ENCODE measurements at places on chromosomes 1 and 21.
A peak's percentile ranks its signal among the peaks of the same experiment; 100 is the strongest.

DNA sequence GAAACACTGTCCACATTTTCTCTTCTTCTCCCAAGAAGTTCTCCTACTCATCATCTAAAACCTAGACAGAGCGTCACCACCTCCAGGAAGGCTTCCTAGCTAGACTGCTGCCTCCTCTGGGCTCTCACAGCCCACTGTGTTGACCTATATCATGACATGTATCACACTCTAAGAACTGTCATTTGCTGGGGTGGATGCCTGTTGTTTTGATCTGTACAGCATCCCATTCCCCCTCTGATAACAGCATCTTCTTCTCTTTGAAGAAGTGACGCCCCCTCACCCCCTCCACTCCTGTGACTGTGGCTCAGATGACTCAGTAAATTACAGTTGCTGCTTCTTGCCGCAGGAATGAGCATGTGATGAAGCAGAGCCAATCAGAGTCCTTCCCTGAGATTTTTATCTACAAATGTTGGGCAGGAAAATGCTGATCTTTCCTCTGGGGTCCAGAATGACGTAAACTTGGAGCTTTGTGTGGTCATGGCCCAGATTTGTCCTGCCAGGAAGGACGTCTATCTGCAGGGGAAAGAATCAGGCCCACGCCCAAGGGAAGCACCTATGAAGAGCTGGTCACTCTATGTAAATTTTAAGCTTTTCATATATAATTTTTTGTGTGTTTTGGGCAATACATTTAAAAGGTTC, 28.0 kb upstream of the FOXO6 start:
- H3K4me3 ChIP-seq: no peak overlapping the region
- peaks cover 15% of the 10 kb centered on the region for H3K27me3 ChIP-seq
- no peaks in the 10 kb centered on the region for H3K36me3 ChIP-seq
- no peak overlapping the region for H3K27ac ChIP-seq
- H3K4me1 ChIP-seq: peaks cover 3% of the 10 kb centered on the region
- peak; percentile 9 for DNase-seq

- H3K36me3 ChIP-seq: no peaks in the 10 kb centered on the region
- peak; percentile 71 for DNase-seq
These were observed 24.8 kb upstream of the THEM4 start for GRCh38 chr1:151934048-151934493.

DNA sequence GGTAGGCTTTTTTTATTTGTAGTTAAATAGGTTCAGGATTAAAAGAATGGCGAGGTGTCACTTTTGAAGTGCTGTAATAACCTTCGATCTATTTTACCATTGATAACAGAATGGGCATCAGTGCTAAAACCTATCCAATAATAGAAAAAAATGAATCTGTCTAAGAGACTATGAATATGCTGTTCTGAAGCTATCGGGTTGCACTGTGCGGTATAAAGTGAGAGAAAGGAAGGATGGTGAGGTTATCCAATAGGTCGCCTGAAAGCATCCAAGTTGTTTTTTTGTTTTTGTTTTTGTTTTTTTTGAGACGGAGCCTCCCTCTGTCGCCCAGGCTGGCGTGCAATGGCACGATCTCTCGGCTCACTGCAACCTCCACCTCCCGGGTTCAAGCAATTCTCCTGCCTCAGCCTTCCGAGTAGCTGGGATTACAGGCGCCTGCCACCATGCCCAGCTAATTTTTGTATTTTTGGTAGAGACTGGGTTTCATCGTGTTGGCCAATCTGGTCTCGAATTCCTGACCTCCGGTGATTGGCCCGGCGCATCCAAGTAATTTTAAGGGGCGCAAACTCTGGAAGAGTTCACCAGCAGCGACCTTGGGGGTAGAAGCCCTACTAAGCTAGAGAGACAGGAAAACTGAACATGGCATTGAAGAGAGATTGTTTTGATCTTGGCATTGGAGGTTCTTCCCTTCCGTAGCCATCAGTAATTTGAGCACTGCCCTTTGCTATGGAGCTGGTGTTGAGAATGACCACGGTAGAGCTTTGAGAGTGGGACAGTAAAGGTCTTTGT, 8.7 kb upstream of the MDM4 start:
- H3K27me3 ChIP-seq: no peaks in the 10 kb centered on the region
- peaks cover 34% of the 10 kb centered on the region for H3K4me1 ChIP-seq
- no peaks in the 10 kb centered on the region for H3K36me3 ChIP-seq

DNA sequence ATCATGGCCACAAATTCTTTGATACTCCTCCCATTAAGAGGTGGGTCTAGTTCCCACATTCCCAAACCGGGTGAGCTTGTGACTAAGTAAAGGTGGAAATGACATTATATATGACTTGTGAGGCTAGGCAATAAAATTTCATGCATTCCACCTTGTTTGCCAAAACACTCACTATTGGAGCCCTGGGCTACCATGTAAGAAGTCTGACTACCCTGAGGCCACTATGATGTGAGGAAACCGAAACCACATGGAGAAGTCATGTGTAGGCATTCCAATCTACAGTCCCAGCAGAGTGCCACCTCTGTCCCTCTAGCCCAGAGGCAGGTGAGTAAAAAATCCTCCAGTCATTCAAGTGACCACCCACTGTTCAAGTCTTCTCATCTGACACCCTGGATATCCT, 17.9 kb upstream of the SMG7 start:
- no peak overlapping the region for H3K4me3 ChIP-seq
- no peaks in the 10 kb centered on the region for H3K36me3 ChIP-seq
- H3K27me3 ChIP-seq: peaks cover 4% of the 10 kb centered on the region

DNA sequence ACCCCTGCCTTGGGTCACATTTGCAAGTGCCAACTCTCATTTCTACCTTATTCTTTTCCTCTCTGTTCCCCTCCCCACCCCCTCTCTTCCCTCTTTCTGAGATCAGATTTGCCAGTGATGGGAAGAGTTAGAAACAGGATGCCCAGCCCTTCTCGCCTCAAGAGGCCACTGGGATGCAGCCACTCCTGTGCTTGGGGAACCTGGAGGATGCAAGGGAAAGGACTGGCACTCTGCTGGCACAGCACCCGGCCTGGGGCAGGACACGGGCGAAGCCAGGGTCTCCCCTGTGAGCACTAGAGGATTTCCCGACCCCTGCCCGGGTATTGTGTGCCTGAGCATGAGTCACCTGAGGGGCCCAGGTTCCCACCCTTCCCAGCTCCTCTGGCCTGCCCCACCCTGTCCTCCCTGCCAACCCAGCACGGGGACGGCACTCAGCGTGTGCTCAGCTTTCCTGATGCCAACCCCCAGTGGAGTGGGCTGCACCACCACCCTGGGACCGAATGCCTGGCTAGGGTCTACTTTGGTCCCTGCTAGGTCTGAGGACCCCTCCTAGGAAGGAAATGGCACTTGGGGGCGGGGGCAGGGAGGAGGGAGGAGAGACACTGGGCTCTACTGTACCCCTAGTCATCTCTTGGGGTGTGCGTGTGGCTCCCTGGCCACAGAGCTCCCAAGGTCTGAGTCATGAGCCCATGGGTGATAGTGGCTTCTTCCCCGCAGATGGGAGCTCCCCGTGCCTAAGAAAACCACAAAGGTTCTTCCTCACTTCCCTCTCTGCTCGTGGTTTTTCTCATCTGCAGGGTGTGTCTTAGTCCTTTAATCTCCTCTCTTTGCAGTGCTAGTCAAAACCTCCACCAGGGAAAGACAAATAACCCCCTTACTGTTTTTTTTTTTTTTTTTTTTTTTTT, 12.4 kb downstream of the LMNA start:
- H3K27ac ChIP-seq: peak overlapping the region; percentile 97
- H3K27me3 ChIP-seq: no peaks in the 10 kb centered on the region
- peak; percentile 29 for DNase-seq
- no peak overlapping the region for H3K4me3 ChIP-seq
- H3K4me1 ChIP-seq: peaks cover 80% of the 10 kb centered on the region

DNA sequence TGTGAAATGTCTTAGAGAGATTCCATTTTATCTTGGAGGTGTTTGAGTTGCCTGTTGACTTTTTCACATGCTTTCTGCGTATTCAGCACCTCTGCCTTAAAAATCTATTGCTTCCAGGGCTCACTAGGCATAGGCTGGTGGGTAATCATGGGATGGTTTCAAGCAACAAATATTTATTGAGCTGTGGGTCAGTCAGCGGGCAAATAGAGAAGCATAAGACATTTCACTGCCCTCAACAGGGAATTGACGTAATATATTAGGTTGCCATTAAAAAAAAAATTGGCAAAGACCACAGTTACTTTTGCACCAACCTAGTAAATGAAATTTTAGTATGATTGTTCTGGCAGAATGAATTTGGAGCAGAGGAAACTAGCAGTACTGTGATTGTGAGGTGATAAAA, 44.3 kb upstream of the NBL1 start:
- H3K4me1 ChIP-seq: peaks cover 12% of the 10 kb centered on the region
- no peak overlapping the region for H3K27ac ChIP-seq
- DNase-seq: no peak
- H3K4me3 ChIP-seq: no peak overlapping the region

GRCh38 chr1:37954316-37954971, 7.6 kb upstream of the INPP5B start:
- no peak for DNase-seq
- H3K4me1 ChIP-seq: no peaks in the 10 kb centered on the region
- peaks cover 8% of the 10 kb centered on the region for H3K36me3 ChIP-seq

GRCh38 chr1:233547726-233548125, 66.2 kb upstream of the KCNK1 start:
- DNase-seq: no peak
- H3K27ac ChIP-seq: no peak overlapping the region
- no peaks in the 10 kb centered on the region for H3K4me1 ChIP-seq
- no peak overlapping the region for H3K4me3 ChIP-seq

DNA sequence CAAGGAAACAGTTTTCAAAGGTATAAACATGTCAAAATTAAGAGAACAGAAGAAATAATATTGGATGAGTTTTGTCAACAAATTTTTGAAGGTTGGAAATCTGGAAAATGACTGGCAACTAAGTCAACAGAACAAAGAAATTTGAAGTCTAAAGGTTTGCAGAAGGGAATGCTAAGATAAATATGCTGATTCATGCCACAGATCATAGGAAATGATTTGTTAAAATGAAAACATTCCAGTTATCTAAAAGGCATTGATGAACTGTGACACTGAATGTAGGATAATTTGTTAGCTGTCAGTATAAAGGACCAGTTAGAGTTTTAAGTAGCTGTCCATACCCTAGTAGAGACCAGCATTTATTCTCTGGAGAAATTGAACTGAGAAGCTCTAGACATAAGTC, 157.9 kb upstream of the CHRM3 start:
- no peaks in the 10 kb centered on the region for H3K4me1 ChIP-seq
- no peak overlapping the region for H3K4me3 ChIP-seq
- no peak overlapping the region for H3K27ac ChIP-seq
- no peaks in the 10 kb centered on the region for H3K27me3 ChIP-seq
- no peak for DNase-seq

GRCh38 chr1:98098473-98098872, 177.6 kb upstream of the DPYD start:
- no peak overlapping the region for H3K27ac ChIP-seq
- H3K36me3 ChIP-seq: no peaks in the 10 kb centered on the region
- no peak for DNase-seq
- no peaks in the 10 kb centered on the region for H3K27me3 ChIP-seq
- peaks cover 10% of the 10 kb centered on the region for H3K4me1 ChIP-seq
- H3K4me3 ChIP-seq: no peak overlapping the region

DNA sequence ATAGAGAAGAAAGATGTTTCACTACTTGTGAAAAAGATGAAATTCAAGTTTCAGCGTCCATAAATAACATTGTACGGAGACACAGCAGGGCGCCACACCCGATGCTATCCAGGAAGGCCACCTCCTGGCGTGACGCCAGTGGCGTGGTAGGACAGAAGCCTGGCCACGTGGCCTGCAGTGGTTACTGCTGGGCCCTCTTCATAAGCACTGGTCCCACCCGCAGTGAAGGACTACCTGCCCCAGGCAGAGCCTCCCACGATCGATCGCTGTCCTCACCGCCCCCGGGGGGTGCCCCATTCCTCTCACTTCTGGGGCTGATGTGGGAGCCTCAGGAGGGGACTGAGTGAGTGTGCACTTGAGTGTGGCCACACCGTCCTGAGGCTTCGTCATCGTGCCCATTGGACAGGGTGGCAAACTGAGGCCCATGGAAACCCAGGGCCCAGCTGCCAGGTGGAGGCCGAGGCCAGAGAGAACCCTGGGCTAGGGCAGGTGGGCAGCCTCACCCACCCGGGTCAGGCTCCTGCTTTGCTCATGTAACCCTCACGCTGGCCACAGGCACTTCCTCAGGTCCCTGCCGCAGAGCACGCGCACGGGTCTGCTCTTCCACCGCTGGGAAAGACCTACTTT, 11.7 kb upstream of the HES5 start:
- H3K4me3 ChIP-seq: no peak overlapping the region
- peaks cover 8% of the 10 kb centered on the region for H3K4me1 ChIP-seq
- no peak for DNase-seq
- H3K36me3 ChIP-seq: no peaks in the 10 kb centered on the region
- H3K27ac ChIP-seq: no peak overlapping the region
- no peaks in the 10 kb centered on the region for H3K27me3 ChIP-seq

- H3K27me3 ChIP-seq: no peaks in the 10 kb centered on the region
- H3K36me3 ChIP-seq: no peaks in the 10 kb centered on the region
- no peak overlapping the region for H3K4me3 ChIP-seq
- H3K27ac ChIP-seq: no peak overlapping the region
- no peaks in the 10 kb centered on the region for H3K4me1 ChIP-seq
These were observed 5.2 kb downstream of the GJC2 start for GRCh38 chr1:228154670-228155571.

DNA sequence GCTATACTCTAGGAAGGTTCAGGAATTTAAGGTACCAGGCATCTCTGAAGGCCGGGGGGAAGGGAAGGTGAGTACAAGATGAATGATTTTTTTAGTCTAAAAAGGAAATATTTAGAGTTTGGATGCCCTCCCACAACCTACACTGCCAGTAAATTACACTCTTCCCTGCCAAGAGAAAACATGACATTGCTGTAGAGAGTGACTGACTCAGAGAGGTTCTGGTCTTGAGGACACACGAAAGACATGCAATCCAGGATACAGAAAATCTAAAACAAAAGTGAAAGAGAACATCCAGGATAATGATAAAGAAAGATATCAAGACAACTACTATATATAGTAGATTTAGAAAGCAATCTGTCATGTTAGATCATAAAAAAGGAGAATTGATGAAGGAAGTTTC, 200.5 kb downstream of the TYW3 start:
- H3K27ac ChIP-seq: no peak overlapping the region
- H3K4me3 ChIP-seq: no peak overlapping the region

DNA sequence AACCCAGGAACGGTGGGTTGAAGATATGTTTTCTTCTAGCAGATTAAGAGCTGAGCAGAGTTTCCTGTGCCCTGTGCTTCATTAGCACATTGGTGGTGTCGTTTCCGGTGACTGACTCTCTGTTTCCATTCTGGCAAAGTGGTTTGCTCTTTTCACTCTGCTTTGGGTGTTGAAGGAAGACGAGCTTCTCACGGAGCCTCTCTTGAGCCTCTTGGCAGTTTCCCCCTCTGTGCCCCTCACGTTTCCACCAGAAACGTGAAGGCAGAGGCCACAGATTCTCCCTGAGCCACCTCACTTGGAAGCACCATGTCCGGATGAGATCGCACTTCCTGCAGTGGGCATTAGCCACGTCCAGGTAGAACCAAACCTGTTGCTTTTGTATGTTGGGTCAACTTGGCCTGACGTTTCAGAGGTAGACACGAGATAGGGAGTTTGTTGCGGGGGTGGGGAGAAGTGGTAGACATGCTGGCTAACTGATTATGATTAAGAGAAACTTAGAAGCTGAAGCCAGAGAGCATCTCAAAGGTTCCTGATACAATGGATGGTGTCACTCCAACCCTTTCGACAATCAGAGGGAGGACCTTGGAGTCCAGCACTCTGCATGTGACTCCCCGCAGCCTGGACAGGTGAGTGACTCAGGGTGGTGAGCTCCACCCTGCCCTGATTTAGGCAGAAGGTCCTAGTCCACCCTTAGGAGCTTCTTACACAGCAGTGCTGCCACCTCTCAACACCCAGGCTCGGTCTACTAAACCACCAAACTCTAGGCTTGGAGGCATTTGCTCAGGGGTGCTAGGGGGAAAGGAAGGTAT, at the start of gene LAX1:
Gene LAX1 (plus strand): TSS at position 155 of the 809 bp plus-strand sequence. CDS start 383 bp downstream, at position 538.
- no peaks in the 10 kb centered on the region for H3K36me3 ChIP-seq
- H3K27me3 ChIP-seq: peaks cover 4% of the 10 kb centered on the region

Measured in endothelial cell of umbilical vein (primary cell).